ENCODE measurements at places on chromosomes 4 and X.

DNA sequence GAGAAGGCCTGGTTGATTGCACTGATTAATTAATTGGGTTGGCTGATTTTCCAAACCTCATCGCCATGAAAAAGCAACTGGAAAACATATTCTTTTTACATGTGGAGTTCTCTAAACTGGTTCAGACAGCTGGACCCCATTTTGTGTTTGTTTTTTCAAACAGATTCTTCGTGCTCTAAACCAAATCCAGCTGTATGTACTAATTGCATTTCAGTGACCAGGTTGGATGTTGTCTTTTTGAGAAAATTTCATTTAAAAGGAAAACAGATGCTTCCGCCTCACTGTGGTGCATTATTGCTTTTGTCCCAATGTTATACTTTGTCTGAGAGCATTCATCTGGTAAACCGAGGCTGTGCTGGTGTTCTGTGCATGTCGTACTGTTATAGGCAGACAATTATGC, 67.8 kb upstream of the LNX1 start:
- DNase-seq: no peak

- DNase-seq: peak; percentile 69
Measured at GRCh38 chrX:42714981-42715700, 62.8 kb downstream of the PPP1R2C start.

DNA sequence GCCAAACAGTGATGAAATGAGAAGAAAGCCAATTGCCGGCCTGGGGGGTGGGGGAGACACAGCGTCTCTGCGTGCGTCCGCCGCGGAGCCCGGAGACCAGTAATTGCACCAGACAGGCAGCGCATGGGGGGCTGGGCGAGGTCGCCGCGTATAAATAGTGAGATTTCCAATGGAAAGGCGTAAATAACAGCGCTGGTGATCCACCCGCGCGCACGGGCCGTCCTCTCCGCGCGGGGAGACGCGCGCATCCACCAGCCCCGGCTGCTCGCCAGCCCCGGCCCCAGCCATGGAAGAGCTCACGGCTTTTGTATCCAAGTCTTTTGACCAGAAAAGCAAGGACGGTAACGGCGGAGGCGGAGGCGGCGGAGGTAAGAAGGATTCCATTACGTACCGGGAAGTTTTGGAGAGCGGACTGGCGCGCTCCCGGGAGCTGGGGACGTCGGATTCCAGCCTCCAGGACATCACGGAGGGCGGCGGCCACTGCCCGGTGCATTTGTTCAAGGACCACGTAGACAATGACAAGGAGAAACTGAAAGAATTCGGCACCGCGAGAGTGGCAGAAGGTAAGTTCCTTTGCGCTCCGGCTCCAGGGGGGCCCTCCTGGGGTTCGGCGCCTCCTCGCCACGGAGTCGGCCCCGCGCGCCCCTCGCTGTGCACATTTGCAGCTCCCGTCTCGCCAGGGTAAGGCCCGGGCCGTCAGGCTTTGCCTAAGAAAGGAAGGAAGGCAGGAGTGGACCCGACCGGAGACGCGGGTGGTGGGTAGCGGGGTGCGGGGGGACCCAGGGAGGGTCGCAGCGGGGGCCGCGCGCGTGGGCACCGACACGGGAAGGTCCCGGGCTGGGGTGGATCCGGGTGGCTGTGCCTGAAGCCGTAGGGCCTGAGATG, at the start of gene SHOX:
Gene SHOX (plus strand): TSS at position 180 of the 885 bp plus-strand sequence. CDS start 107 bp downstream, at position 287.
- no peak for DNase-seq

GRCh38 chr4:2754848-2755819, 1.0 kb downstream of the TNIP2 start:
- DNase-seq: no peak

DNA sequence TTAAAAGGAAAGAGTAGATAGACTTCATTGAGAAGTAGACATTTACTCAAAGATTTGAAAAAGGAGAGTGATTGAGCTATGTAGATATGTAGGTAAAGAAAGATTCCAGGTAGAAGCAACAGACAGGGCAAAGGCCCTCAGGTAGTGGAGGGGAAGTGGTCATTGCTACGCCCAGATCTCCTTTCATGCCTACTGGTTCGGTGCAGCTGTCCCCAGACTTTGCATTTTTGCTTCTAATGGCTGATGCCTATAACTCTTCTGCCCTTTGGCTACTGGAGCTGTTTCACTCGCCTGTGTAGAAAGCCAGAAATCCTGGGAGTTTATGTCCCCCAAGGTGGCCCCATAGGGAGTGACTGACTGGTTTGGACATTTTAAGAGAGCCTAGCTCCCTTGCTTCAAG, 16.9 kb upstream of the ARMCX2 start:
- no peak for DNase-seq

DNA sequence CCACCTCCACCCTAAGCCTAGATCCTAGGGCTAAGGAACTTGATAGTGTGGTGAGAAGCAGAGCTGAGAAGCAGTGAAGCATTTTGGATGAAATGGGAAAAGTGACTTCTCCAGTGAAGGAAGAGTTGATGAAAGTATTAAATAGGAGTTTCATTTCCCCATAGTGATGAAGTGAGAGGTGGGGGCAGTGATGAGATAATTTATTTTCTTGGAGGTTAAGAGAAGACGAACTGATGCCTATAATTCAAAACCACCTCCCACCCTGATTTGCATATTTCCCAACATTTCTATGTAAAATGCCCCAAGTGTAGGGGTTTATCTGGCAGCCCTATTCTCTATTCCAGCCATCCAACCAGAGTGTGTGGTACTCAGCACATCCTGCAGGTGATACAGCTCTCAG, 6.3 kb downstream of the LONRF3 start:
- no peak for DNase-seq

DNA sequence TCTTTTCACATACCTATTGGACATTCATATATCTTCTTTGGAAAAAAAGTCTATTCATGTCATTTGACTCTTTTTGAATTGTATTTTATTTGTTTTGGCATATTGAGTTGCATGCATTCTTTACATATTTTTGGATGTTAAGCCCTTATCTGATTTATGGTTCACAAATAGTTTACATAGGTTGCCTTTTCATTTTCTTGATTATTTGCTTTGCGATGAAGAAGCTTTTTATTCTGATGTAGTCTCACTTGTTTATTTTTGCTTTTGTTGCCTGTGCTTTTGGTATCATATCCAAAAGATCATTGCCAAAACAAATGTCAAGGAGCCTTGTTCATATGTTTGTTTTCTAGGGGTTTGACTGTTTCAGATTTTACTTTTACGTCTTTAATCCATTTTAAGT, 43.9 kb downstream of the SPOCK3 start:
- DNase-seq: no peak

- no peak for DNase-seq
Measured at GRCh38 chr4:121927948-121928347, 23.9 kb downstream of the TRPC3 start.

DNA sequence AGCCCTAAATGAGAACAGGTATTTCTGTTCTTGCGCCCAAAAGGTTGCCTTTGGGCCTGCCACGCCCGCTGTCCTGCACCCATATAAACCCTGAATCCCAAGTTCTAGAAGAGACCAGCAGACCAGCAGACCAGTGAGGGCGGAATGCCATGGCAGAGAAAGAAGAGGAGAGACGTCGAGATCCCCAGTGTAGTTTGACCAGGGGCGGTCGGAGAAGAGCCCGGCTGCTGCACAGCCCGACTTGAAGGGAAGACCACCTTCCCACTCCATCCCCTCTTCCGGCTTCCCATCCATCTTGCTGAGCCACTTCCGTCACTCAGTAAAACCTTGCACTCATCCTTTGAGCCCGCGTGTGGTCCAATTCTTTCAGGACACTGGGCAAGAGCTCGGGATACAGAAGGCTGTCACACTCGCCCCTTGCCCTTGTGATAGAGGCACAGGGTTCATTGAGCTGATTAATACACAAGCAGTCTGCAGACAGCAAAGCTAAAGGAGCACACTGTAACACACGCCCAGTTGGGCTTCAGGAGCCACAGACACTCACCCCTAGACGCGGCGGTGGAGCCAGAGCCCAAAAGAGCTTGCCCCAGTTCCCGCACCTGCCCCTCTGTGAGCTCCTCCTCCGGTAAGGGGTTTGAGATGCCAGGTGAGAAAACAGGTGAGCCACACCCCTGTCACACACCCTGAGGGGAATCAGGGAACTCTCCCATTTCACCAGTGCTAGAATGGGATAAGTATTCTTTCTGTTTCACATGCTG, 230.8 kb downstream of the PCDH10 start:
- DNase-seq: no peak

- DNase-seq: no peak
Measured at GRCh38 chr4:126455865-126456264, 1141.1 kb downstream of the FAT4 start.

GRCh38 chrX:33128048-33128805, 83.1 kb downstream of the DMD start:
- DNase-seq: no peak

GRCh38 chr4:26110493-26110892, 196.5 kb downstream of the SMIM20 start:
- DNase-seq: no peak

DNA sequence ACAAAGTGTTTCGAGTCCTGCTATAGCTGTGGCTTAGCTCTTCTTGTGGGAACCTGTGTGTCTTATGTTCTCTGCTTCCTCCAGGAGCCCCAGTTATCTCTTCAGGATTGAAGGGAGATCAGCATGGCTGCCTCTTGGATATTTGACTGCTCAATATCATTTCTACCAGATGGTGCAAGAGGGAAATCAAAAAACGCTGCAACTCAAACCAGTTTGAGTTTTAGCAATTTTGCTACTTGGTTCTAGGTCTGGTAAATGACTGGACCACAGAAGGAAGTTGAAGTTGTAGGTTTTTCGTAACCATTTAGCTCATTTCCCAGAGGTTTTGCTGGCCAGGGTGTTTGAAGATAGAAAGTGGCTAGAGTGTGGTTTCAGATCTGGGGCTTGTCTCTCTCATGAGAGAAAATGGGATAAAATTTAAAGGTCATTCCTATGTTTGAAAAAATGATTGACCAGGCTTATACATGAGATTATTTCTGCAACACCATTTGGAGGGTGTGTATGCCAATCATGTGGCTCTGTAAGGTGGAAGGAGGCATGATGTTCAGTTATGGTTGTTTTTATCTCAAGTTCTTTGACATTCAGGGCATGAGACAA, 210.4 kb downstream of the SPRY1 start:
- peak; percentile 32 for DNase-seq

DNA sequence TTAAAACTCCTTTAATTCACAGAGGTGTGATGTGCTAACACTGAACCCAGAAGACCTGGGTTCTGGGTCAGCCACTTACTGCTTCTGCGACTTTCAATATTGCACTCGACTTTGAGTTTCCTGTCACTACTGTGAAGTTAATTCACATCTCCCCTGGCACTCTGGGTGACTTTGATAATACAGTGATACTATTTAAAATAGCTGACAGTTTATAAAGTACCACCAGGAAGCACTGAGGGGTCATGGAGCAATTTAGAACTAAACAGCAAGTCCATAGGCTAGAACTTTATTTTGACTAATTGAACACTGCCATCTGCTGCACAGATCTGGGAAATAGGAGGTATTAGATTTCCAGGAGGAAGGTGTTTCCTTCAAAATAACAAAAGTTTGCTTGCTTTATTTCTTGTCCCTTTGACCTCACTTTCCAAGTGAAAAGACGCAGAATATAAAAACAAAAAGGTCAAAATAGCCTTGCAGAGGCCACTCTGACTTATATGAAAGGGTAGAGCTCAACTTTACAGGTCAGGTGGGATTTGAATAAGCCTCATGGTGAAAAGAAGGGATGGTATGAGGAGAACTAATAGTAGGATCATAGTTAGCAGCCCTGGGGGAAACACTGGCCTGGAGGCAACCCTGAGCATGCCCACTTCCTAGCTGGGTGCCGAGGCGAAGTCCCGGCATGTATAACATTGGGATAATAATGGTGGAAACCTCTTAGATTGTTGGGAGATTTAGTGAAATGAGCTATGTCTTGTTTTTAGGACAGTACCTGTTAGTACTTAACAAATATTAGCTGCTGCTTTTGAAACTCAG, 53.4 kb downstream of the ZNF518B start:
- DNase-seq: peak; percentile 55

DNA sequence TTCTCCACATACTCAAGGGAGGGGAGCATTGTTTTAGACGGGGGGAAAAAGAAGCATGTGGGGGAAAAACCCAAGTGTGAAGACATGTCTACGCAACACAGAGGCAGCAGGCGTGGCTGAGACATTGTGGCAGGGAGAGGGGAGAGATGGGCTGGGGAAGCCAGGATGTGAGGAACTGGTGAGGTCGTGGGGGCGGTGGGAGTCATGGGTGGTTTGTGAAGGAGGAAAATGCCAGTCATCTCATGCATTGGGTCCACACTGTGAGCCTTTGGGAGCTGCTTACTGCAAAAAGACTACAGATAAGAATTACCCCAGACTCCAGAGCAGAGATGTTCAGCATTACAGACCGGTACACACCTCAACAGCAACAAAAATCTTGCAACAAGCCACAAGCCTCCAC, 2.1 kb downstream of the JAKMIP1 start:
- DNase-seq: no peak

DNA sequence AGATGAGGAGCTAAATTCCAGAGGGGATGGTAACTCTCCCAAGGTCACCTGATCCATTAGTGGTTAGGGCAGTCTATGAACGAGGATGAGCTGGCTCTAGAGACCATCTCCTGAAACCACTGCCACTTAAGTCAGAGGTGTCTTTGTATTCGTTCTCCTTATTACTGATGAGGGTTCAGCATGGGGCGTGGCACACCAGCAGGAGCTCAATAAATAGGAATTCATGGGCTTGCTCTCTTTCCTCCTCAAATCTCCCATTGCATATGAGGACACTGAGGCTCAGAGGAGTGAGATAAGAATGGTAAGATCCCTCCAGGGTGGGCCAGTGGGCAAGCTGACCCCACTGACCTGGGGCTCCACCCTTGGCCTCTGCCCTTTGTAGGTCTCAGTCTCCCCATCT, 1.7 kb upstream of the GATA1 start:
- DNase-seq: no peak

- DNase-seq: peak; percentile 69
Measured at GRCh38 chrX:109732017-109732801, 848 bp downstream of the ACSL4 start.

- DNase-seq: no peak
Measured at GRCh38 chr4:73607375-73608033, 12.7 kb downstream of the RASSF6 start.

DNA sequence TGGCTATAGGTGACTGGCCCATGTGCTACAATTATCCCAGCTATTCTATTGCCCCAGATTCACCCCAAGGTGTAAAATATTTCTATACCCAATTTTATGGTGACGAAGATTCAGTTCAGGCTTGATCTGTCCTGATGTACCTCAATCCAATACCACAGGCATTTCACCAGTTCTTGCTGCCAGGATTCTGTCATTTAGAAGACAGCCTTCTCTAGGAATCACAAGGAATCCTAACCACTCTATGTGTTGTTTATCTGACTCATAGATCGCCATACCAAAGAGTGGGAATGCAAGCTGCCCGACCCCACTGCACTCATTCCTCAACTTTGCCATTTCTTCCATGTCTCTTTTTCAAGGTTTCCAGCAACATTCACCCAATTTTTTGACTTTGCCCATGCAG, 355.0 kb upstream of the EMCN start:
- DNase-seq: no peak

GRCh38 chrX:43527801-43528200, 128.3 kb upstream of the MAOA start:
- DNase-seq: peak; percentile 18

DNA sequence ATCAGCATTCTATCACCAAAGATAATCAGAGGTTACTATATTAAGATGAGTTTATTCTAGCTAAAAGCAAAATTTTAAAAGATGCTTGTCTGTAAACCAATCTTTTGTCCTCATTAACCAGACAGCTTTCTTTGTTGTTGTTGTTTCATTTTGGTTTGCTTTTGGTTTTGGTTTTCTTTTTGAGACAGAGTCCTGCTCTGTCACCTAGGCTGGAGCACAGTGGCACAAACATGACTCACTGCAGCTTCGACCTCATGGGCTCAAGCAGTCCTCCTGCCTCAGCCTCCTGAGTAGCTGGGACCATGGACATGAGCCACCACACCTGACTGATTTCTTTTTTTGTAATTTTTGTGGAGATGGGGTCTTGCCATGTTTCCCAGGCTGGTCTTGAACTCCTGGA, 102.9 kb downstream of the COX18 start:
- no peak for DNase-seq

Measured in KBM-7 (cell line).